ENCODE measurements at places on chromosomes 13 and 19.

DNA sequence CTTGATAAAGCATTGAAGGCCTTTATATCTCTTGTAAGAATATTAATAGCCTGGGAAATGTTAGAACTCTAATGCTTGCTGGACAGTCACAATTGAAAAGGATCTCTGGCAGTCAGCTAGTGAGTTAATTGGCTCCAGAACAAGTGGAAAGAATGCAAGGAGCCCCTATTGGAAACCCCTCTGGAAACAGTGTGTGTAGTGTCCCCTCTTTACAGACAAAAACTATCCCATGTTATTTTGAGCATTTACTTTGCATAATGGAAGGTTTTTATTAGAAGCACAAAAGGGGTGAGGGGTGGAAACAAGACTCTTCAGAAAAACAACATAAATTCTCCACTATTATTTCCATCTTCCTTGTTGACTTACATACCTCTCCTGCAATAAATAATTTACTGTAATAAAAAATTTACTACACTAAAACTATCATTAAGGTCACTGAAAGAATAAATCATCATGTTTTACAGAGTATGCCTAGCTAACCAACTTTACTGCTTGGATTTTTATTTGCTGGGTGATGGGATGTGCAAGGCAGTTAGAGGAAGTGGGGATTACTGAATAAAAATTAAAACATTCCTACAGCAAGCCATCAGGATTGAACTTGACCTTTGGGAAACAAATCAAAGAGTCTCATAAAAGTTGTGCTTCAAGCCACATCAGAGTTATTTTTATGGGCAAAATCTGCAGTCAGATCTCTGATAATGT is 610.4 kb downstream of the TBC1D4 start:
- DNase-seq: no peak

- no peak for DNase-seq
Observed at GRCh38 chr19:41288673-41289530, 21.1 kb upstream of the CCDC97 start.

DNA sequence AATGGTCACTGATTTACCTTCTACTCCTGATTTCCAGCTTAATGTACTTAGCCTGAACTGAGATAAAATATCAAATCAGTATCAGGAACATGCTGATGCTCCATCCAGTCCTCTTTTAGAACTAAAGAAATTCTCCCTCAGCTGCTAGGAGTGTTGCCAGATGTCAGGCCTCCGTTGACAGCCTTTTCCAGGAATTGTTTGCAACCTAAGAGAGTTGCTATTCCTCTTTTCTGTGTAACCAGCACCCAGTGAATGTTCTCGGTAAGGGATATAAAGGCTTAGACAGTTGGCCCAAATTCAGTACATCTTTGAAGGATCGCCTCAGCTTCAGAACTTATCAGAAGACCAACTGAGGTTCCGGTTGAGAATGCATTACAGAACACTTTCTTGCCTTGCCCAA is 559.0 kb downstream of the PCDH17 start:
- DNase-seq: no peak

- no peak for DNase-seq
Observed at GRCh38 chr13:99250982-99251825, 7.0 kb downstream of the GPR18 start.

- no peak for DNase-seq
Observed at GRCh38 chr13:34246511-34246910, 428.6 kb downstream of the RFC3 start.

DNA sequence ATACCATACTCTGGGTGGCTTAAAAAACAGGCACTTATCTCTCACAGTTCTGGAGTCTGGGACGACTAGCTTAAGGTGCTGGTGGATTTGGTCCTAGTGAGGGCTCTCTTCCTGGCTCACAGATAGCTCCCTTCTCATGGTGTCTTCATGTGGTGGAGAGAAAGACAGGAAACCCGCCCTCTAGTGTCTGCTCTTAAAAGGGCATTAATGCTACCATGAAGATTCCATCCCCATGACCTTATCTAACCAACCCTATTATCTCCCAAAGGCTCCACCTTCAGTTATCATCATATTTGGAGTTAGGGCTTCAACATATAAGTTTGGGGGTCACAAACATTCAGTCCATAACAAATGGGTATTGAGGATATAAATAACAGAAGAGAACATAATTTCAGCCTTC is 139.4 kb downstream of the HS6ST3 start:
- no peak for DNase-seq

GRCh38 chr13:112877976-112878955 is 90.7 kb upstream of the MCF2L start:
- DNase-seq: no peak

DNA sequence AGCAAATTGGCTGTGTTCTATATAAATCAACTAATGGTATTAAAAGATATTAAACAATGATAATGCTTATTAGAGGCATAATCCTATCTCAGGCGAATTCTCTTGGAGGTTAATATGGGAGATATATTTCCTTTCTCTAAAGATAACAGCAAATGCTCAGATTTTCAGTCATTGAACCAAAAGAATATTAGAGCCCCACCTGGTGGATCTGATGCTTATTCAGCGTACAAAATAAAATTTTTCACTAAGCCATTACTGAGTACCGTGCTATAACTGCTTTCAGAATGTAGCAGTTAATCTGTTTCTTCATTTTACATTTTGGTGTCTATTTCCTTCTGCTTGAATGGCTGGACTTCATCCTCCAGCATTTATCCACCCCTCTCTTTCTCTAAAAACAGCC is 143.3 kb upstream of the IPO5 start:
- no peak for DNase-seq

DNA sequence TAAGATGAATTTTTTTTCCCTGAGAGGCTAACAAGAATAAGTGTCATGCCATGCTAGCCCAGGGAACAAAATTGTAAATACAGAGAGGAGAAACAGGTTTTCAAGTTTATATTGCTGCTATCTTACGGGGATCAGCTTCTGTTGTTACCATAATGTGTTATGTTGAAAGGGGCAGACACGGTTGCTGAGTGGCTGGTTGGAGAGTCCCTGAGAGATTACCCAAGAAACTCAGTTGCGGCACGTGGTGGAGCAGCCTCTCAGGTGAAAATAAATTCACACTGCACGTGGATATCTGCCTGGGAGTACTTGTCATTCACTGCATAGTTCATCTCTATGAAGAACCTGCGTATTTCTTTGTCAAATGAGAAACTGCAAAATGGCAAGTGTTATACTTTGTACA is 293.6 kb downstream of the TDRD3 start:
- no peak for DNase-seq

DNA sequence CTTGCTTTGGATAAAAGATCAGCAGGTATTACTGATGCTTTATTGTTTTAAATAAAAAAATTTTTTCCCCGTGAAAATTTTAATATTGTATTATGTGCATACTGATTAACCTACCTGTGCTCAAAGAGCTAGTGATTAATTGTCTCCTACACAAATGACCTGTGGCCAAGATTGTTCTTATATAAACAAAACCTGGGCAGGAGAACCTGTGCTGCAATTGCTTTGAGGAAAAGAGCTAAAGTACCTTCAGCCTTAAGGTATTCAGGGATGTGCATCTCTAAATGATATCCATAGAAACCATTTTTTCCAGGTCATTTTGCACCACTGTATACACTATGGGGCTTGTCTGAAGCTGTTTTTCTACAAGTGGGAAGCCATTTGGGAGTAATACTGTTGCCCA is 1.2 kb downstream of the FRY start:
- no peak for DNase-seq

DNA sequence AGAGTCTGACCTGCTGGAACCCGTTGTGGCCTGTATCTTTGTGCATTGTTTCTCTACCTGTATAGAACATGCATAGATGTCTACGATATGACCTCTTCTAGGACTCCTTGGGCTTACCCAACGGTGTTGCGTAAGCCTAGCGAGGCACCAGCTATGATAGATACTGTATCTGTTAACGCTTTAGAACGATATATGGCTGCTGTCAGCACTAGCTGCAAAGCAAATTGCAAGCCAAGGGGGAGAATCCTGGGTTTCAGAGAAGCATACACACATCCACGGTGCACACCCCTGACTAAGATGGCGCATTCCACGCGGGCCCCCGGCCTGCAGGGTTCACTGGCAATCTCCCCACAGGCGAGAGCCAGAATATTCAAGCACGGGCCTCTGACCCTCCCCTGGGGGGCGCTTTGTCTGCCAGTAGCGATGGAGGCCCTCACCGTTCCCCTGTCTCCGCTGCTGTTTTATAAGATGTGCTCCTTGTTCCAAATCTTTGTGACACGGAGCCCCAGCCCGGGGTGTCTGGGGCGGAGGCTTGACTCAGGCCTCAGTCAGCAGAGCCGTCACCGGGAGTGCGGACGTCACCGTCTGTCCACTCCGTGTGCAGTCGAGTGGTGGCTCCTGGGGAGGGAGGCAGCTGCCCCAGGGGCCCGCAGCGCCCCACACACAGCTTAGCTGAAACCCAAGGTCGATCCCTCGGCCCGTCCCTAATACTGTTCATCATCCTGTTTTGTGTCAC is 12.9 kb upstream of the RPS15 start:
- no peak for DNase-seq

GRCh38 chr19:49157445-49158224 is at the start of gene TRPM4:
Gene TRPM4 (plus strand): TSS chr19:49157792. CDS start chr19:49157867, 75 bp downstream.
- peak; percentile 30 for DNase-seq

- DNase-seq: no peak
Observed at GRCh38 chr19:11088506-11089253, 583 bp upstream of the LDLR start.

DNA sequence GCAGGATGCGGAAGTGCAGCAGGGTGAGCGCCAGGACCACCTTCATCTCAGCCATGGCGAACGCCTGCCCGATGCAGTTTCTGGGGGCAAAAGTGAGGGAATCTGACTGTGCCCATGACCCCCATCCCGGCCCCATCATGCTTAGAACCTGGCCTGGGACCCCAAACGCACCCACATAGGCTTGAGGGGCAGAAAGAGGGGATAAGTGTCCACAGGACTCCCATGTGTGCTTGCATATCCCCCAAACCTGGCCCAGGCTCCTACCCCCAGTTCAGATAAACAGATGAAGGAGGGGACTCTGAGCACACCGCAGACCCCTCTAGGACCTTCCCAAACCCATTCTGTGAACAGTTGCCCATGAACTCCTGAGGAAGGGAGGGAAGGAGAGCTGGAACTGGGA is 16.0 kb upstream of the CYP4F2 start:
- DNase-seq: no peak

GRCh38 chr19:16524991-16525734 is 17.1 kb downstream of the CHERP start:
- DNase-seq: no peak

DNA sequence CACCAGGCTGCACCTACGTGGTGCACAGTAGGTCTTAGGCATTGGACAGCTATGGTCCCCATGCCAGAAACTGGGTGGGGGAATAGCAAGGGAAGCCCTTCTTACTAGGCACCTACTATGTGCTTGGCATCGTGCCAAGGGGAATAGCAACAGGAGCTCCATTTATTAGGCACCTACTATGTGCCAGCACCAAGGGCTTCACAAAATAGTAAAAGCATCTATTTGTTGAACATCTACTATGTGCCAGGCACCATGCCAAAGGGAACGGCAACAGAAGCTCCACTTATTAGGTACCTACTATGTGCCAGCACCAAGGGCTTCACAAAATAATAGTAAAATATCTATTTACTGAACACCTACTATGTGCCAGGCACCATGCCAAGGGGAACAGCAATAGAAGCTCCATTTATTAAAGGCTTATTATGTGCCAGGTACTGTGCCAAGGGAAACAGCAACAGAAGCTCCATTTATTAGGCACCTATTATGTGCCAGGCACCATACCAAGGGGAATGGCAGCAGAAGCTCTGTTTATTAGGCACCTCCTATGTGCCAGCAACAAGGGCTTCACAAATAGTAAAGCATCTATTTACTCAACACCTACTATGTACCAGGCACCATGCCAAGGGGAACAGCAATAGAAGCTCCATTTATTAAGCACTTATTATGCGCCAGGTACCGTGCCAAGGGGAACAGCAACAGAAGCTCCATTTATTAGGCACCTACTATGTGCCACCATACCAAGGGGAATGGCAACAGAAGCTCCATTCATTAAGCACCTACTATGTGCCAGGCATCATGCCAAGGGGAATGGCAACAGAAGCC is 108.5 kb downstream of the PTPRS start:
- no peak for DNase-seq

DNA sequence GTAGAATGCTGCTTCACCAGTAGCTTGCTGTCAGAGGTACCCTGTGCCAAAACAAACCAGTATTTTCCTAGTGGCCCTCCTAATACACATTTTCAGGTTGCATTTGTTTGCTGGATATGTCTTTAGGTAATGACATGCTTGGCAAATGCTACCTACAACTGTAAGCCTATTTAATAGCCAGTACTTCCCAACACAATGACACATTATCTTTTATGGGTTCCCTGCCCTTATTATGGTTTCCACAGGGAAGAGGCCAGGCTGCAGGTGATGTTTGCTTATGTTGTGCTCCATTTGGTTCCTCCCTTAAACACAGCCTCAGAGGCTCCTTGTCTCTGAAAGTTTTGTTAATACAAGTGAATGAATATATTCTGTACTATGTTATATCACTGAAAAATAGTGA is 24.7 kb downstream of the FRY start:
- no peak for DNase-seq

DNA sequence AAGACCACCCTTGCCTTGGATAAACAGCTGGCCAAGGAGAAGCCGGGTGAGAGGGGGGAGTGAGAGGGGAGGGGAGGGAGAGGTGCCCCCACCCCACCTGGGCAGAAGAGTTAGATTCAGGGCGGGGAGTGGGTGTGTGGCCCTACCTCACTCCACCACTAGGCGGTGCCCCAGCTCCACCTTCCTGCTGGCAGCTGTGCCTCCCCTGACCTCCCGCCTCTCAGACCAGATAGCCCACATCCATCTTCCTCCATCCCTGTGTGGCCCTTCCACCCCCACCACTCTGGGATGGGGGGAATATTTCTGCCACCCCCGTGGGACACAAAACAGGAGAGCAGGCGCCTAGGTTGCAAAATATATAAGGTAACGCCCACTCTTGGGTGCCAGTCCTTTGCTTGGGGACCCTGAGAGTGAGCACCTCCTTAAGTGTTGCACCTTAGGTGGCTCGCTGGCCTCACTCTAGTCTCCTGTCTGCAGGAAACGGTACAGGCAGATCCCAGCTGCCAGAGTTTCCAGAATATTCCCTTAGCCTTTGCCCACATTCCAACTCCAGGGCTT is 13.8 kb upstream of the EHD2 start:
- peak; percentile 26 for DNase-seq

DNA sequence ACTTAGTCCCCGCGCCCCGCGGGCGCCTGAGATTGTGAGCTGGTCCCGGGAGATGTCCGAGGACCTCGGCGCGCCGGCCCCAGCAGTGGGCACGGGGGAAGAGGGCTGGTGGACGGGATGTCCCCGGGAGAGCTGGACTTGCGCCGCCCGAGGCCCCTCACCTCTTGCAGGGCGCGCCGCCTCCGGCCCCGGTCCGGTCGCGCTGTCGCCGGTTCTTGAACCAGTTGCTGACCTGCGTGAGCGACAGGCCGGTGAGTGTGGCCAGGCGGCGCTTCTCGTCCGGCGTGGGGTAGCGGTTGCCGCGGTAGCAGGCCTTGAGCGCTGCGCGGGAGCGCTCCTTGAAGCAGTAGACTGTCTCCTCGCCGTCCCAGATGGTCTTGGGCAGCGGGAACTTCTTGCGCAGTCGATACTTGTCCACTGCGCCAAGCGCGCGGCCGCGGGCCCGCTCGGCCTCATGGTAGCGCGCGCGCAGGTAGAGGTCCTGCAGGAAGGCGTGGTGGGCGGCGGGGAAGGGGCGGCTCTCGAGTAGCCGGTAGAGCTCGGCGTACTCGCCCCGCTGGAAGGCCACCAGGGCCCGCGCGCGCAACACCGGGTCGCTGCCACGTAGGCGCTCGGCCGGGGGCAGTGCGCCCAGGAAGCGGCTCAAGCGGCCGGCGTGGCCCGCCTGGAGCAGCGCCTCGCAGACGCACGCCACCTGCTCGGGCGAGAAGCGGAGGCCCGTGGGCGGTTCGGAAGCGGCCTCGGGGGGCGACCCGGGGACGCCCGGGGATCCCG is 984 bp downstream of the SIX5 start:
- peak; percentile 21 for DNase-seq

GRCh38 chr19:31568724-31569123 is 219.5 kb upstream of the TSHZ3 start:
- DNase-seq: no peak
